ENCODE measurements at places on chromosomes 16 and 17.

- no peak for DNase-seq
Observed at GRCh38 chr17:17398188-17398942, 78.4 kb upstream of the MED9 start.

DNA sequence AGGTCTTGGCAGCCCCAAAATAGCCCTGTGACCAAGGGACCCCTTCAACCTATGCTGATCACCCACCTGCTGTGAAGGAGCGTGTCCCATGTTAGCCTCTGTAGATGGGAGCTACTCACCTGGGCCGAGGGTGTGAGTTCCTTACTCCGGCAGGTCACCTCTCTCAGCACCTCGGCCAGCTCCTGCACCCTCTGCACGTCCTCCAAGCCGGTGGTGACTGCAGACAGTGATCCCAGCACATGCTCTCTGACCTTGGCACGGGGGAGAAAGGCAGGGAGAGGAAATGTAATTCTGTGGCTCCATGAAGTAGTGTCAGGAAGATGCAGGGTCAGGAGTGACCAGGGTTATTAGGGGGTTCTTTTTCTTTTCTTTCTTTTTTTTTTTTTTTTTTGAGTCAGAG, 67.7 kb upstream of the BCO1 start:
- no peak for DNase-seq

GRCh38 chr17:79038545-79039135, 14.7 kb downstream of the C1QTNF1 start:
- DNase-seq, result no peak

GRCh38 chr16:1108299-1109252, 12.5 kb upstream of the C1QTNF8 start:
- no peak for DNase-seq

DNA sequence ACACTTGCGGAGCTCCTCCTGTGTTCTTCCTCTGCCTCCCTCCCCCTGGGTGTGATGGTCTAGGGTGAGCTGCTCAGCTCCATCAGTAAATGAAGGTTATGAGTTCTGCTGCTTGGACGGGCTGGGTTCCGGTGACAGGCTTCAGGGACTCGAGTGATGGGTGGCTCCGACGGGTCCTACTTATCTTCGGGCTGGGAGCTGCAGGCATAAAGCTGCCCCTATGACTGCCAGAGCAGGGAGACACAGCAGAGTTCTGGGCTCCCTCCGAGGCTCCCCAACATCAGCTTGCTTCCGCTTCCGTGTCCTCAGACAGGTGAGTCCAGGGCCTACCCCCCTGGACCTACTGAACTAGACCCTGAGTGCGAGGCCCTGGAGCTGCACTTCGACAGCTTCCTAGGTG, 11.3 kb upstream of the MLKL start:
- no peak for DNase-seq

DNA sequence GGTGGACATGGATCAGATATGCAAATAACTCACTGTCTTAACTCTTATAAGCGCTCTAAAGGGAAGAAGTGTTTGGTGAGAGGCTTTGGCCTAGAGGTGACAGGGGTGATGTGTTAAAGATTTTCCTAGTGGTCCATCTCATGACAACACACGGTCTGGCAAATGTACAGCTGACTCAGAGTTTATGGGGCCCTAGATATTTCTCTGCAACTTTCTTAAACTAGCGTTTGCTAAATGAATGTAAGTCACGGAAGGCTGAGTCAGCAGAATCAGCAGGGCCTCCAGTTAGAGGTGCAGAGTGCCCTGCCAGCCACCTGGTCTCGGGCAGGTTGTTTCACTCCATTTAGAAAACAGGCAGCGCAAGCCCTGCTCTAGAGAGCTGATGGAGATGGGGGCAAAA, 40.1 kb downstream of the CLEC16A start:
- no peak for DNase-seq

DNA sequence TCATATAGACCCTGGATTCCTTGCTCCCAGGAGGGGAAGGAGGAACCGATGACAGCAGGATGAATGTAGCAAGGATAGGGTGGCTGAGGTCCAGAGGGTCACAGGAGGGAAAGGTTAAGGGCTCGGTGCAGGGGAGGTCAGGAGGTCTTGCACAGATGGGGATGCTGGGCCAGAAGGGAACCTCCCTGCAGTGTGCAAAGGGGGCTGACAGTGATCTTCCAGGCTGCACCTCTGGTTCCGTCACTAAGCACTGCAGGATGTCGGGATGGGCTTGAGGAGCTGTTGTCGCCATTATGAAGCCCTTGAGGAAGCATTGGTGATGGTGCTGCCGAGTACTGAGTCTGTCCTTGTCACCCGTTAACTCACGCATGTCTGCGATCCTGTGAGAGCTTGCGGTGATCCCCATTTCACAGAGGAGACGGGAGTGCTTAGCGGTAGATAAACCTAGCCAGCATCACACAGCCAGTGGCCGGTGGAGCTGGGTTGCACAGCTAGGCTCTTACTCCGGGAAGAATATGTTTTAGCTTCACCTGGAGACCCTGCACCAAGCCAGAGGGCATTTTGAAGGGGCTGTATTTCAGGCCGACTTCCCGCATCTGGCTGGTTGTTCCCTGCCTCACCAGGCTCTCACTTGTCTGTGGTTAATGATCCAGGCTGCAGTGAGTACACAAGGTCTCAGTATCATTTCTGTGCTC, 120.4 kb downstream of the SNX29 start:
- DNase-seq, result no peak

DNA sequence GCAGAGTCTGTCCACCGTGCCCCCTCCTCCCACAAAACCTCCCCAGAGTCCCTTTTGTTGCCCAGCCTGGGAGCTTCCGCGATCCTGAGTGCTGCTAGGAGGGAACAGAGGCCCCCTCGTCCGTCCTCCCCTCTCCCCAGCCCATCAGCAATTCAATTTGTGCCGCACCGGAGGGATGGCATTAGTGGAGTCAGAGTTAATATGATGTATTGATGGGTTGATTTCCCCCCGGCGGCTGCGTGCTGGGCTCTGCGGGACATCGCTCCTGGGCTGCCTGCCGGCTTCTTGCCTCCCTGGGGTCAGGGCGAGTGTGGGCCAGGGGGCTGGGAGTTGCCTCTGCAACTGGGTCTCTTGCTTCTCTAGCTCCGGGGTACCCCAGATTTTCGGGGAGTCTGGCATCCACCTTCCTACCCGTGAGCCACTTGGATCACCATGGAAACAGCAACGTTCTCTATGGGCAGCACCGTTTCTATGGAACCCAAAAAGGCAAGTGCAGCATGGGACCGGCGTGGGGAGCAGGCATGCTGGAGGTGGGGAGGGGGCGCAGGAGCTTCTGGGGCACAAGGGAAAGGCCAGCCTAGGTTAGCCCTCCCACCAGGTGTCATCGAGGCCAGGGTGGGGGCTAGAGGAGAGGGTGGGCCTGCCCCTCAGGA, 42.9 kb downstream of the BAHCC1 start:
- DNase-seq, result no peak

DNA sequence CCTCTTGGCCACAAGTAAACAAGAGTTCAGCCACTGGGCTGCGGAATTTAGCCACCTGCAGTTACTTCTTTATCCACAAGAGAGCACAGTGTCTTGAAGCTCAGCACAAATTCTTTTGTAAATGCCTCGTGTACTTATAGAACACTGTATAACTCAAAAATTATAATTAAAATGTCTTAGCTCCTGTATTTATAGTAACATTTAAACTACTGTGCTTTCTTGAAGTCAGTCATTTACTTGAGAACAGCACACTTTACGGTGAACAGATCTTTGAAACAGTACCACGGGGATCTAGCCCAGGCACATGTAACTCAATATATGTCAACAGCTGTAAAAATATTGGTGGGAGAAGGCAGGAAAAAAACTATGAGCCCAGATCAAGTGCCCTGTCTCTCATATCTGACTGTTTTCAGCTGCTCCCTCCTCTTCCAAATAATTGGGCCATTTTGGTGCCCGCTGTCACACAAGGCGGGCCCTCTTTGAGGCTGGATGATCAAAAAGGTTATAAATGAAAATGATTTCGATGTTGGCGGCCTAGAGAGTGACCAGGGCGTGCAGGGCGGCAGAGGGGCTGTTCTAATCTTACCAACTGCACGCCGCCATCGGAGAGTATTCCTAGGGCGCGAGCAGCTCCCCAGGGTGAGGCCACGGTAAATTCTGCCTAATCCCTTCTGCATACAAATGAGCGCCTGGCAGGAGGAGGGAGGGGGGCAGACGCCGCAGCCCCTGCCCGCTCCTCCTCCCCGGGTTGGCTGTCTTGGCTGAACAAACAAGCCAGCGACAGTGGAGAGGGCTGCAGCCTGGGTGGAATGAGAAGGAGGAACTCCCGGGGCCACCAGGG, 183.2 kb downstream of the C16orf78 start:
- no peak for DNase-seq

GRCh38 chr17:50194934-50195865, 6.2 kb downstream of the COL1A1 start:
- no peak for DNase-seq

DNA sequence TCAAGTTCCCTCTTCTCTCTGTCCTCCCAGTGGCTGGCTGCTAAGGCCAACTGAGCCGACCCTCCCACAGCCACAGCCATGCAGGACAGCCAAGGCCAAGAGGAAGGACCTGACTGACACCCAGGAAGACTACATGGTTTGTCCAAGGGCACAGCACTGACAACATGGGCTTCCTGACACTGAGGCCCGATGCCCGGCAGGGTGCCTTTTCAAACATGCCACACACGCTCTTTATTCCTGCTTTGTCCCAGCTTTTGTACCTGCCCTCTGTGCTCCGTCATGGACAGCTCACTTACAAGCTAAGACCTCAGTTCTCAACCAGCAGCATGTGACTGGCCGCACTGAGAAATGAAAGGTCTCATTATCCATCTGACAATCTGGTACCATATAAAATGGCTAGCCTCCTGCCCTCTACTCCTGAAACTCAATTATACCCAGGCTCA, 45.8 kb downstream of the TEX2 start:
- DNase-seq, result no peak

DNA sequence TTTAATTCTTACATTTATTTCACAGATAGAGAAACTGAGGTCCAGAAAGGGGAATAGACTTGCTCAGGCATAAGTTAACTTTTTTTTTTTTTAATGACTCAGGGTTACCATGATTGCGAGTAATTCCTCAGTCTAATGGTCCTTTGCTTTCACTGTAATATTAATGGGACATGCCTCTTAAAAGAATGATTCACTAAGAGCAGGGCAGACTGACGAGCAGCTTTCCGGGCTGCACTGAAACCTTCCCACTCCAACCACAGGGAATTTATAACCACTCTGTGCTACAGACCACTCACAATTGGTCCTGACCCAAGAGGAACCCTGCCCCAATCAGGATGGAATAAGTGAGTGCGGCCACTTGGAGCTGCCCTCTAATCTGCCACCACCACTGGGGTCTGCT, 5.7 kb downstream of the HOXB2 start:
- no peak for DNase-seq

DNA sequence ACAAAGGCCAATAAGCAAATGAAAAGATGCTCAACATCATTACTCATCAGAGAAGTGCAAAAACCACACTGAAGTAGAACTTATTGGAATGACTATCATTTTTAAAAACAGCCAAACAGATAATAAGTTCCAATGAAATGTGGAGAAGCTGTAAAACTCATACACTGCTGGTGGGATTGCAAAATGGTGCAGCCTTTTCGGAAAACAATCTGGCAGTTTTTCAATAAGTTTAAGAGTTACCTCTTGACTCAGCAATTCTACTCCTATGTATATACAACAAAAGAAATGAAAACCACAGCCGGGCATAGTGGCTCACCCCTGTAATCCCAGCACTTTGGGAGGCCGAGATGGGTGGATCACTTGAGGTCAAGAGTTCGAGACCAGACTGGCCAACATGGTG, 49.3 kb downstream of the AKAP10 start:
- no peak for DNase-seq

DNA sequence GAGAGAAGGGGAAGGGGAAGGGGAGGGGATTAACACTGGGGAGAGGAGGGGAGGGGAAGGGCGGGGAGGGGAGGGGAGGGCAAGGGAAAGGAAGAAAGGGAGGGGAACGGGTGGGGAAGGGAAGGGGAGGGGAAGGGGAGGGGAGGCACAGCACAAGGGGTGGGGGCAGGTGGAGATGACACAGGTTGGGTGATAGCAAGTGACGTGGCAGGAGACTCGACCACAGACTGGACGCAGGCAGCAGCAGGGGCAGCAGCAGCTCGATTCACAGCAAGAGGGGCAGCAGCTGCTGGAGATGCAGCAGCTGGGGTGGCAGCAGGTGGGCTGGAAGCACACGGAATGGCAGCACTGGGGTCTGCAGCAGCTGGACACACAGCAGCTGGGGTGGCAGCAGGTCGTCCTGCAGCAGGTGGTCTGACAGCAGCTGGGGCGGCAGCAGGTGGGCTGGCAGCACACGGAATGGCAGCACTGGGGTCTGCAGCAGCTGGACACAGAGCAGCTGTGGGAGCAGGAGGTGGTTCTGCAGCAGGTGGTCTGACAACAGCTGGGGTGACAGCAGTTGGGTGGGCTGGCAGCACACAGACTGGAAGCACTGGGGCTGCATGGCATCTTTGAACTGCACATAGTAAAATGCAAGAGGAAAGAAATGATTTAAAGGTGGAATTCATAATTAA, at the start of gene KRTAP4-16:
TSS of gene KRTAP4-16 (minus strand) at position 624 of the 674 bp plus-strand sequence. CDS start at position 624, 0 bp downstream.
- no peak for DNase-seq

- no peak for DNase-seq
Observed at GRCh38 chr17:34886831-34887230, 74.4 kb downstream of the CCT6B start.

DNA sequence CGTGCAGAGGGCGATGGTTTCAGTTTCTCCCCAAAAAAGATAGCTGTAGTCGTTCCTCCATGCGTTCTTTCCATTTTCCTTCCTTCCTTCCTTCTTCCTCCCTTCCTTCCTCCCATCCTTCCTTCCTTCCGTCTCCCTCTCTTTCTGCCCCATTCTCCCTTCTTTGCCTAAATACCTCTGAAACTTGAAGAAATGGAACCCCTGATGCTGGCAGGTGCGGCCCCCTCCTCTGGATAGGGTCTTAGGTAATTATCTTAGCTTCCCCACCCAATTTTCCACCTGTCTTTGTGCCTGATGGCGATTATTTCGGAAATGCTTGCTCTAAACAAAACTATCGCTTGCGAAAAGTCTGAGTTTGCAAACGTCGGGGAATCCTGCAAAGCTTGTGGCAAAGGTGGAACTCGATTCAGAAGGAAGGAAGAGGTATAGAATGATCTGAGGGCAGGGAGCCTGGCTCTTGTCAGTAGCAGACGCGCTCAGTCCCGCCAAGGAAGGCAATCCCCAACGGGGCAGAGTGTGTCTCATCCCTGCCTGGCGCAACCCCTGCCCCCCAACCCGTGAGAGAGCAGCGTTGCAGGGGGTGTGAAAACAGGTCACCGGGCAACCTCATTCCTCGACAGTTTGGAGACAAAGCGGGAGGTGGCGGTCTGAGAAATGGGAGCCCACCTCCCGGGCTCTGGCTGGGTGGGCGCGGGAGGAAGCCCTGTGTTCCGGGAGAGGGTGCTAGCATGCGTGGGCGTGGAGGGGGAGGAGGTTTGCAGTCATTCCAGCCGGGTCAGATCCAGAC, 2.9 kb upstream of the CBX8 start:
- no peak for DNase-seq

DNA sequence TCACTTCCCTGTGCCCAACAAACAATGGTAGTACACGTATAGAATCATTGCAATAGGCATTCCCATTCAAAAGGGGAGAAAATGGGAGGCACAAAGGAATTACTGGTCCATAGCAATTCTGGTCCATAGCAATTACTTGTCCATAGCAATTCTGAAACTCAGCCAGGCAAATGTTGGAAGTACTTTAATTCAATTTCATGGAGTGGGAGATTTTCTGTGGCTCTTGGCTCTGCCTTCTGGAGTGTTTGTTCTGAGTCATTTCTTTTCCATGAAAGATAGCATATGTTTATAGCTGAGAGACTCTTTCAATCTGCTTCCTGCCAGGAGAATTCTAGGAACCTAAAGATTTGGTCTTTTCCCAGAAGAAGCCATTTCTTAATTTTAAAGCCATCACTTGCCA, 182.8 kb upstream of the ELAC2 start:
- no peak for DNase-seq

GRCh38 chr16:11395008-11395948, 50.0 kb downstream of the RMI2 start:
- DNase-seq, result no peak

All from stimulated activated CD8-positive, alpha-beta memory T cell treated with anti-CD3 and anti-CD28 coated beads, Interleukin-7, amount 100 ng/mL, for 4 hours (primary cell).